ENCODE measurements at places on chromosomes 4 and X.

DNA sequence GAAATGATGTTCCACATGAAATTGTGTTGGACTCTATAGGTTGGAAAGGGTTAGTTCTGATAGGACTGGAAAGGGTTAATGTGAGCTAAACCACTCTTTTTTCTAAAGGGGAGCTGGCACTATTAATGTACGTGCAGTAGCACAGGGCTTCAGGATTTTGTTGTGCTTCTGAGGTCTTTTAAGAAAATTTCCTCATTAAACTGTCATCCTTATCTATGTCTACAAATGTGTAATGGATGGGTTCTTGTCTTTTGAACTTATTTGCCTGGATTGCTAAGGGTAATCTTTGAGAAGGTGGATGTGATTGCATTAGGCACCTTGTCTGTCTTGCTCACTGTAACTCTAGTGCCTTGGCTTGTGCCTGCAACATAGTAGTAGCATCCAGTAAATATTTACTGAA is 106.0 kb upstream of the SLC4A4 start:
- no peak for DNase-seq

DNA sequence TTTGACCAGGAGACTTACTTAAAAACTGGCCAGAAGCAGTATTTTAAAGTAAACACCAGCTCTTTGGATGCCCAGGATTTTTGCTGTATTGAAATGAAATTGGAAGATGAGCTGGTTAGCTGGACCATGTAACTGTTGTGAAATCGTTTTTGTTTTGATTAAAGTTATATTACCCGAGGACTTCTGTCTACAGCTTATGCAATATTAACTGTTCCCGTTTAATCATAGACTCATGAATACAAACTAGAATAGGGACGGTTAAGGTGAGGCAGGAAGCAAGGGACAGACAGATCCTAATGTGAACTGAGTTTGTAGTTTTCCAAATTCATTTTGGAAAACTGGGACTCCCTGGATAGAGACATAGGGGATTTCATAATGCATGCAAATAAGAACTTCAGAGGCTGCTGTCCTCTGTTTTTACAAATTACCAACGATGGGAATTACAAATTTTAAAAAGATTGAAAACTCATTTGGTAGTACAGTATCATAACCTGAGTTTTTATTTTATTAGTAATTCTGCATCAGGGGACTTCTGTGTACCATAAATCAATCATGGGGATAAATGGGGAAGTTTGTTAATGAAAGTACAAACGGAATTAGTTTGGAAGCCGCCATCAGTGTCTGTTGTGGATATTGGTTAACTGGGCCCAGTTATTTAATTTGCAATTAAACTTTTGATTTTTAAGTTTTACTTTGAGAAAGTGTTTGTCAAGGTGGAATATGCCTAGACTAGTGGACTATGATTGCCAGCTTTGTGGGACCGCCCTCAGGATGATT is 304.4 kb downstream of the AFF2 start:
- no peak for DNase-seq

- no peak for DNase-seq
Observed at GRCh38 chr4:8689741-8690140, 97.2 kb downstream of the CPZ start.

DNA sequence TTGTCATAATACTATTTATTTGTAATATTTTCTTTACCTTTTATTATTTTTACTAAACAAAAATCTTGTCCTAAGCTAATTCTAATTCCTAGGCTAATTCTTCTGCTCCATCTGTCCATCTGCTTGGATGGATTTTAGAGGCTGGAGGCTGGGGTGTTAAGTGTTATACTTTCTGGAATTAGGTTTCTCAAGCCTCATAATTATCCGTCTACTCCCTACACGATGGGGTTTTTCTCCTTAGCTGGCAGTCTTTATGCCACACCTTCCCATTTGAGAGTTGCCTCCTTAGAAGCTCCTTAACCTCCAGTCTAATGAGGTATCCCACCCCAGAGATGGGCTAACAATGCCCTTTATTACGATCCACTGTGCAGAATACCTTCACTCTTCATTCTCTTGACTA is 37.6 kb upstream of the LGI2 start:
- no peak for DNase-seq

DNA sequence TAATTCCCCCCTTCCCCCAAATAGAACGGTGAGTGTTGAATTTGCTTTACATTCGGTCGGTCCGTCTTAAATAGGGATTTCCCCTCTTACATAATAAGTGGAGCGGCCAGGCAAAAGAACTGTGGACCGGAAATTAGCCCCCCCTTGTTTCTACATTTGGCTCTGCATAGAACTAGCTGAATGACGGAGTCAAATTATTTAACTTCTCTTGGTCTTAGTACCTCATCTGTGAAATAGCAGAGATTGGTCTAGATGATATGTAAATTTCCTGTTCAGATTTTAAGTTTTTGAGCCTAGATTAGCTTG is 1.3 kb downstream of the SPATA18 start:
- DNase-seq, result no peak

- no peak for DNase-seq
Observed at GRCh38 chr4:172945611-172946010, 223.0 kb upstream of the GALNT7 start.

DNA sequence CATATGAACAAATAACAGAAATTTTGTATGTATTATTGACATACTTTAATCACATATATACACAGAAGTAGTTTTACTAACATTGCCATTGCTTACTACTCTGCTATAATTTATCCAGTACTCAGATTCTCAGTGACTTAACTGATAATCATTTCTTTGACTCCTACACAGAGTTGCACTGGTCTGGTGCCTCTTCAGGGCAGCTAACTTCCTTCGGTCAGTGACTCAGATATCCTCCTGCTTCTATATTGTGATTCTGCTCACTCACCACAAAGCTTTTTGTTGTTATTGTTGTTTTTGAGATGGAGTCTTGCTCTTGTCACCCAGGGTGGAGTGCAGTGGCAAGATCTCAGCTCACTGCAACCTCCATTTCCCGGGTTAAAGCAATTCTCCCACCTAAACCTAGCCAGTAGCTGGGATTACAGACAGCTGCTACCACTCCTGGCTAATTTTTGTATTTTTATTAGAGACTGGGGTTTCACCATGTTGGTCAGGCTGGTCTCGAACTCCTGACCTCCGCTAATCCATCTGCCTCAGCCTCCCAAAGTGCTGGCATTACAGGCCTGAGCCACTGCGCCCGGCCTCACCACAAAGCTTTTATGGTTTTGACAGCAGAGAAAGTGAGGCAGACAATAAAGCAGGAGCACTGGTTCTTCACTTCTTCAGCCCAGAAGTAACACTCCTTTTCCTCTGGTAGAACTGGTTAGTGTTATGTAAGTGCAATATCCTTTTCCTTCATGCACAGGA is 499.3 kb downstream of the EPHA5 start:
- no peak for DNase-seq

- no peak for DNase-seq
Observed at GRCh38 chrX:2483398-2484060, 17.2 kb downstream of the DHRSX start.

- no peak for DNase-seq
Observed at GRCh38 chr4:160136021-160136420, 1033.1 kb downstream of the RAPGEF2 start.

DNA sequence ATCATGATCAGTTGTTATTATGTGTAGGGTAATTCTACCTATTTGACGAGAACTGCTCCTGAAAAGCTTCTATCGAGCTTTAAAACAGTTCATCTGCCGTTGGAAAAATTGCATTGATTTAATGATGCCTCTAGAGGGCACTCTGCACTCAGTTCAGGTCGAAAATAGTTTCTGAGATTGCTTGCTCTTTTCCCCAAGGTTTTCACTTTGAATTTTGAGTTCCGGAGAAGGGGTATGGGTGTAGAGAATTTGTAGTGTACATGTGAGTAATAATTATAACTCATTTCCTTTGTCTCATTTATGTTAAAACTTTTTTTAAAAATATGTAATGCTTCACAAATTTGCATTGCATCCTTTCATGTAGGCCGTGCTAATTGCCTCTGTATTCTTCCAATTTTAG is 28.4 kb upstream of the TNIP3 start:
- peak; percentile 67 for DNase-seq

DNA sequence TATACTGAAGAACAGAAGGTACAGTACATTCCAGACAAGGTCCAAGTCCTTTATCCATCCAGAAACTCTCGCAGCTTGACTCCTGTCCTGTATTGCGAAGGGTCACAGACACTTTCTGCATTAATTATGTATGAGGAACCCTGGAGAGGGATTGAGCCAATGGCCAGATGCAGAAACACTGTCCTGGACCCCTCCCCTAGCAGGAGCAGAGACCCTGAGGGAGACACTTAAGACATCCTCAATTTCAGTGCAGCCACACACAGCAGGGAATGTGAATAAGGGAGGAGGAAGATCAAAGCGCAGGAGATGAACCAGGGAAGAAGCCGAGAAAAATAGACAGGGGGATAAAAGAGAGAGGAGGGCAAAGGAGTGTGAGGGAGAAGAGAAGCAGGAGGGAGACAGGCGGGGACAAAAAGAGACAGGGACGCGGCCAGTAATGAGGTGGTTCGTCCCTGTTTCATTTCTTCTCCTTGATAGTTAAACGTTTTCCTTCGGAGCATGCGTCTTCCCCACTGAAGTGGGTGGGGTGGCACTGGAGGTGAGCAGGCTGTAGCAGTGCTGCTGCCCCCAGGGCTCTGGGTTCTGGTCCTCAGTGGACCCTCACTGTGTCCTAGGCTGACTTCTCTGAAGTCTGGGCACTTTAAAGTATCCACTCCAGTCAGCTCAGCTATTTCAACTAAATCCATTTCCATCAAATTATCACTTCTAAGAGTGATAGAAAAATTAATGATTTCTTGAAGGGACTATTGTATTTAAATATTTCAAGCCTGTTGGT is 356.4 kb upstream of the NOCT start:
- no peak for DNase-seq

DNA sequence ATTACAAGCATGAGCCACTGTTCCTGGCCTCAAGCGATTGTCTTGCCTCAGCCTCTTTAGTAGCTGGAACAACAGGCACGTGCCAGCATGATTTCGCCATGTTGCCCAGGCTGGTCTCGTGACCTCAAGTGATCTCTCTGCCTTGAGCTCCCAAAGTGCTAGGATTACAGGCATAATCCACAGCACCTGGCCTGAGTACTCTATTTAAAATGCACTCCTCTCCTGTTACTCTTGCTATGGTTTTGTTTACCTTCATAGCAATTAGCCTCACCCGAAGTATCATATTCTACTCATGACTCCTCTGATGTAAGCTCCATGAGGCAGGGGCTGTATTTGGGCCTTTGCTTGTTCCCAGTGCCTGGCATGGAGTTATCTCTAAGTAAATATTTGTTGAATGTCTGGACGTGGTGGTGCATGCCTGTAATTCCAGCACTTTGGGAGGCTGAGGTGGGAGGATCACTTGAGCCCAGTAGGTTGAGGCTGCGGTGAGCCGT is 92.5 kb upstream of the SLC34A2 start:
- DNase-seq, result no peak

DNA sequence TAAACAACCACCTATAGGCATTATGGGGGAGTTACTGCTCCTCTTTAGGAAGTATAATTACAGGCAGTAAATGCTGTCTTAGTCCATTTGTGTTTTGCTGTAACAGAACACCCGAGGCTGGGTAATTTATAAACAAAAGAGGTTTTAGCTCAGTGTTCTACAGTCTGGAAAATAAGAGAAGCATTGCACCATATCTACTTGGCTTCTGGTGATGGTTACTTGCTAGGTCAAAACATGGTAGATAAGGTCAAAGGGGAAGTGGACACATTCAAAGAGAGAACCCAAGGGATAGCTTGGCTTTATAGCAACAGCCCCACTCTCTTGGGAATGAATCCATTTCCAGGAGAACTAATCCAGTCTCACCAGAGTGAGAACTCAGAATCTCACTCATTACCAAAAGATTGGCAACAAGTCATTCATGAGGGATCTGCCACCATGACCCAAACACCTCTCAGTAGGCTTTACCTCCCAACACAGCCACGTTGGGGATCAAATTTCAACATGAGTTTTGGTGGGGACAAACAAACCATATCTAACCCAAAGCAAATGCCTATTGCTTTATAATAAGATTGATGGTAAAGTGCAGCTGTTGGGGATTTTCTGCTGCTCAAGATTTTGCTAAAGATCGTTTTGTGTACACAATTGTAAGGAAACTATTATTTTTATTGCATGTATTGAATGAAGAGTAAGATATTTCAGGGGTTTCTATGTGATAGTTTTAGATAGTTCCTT is 32.6 kb downstream of the STAG2 start:
- no peak for DNase-seq

- no peak for DNase-seq
Observed at GRCh38 chr4:43607827-43608461, 715.4 kb downstream of the GRXCR1 start.

- no peak for DNase-seq
Observed at GRCh38 chrX:136766785-136767103, 14.0 kb downstream of the ARHGEF6 start.

GRCh38 chrX:107571296-107571998 is 56.9 kb upstream of the PRPS1 start:
- DNase-seq, result no peak

DNA sequence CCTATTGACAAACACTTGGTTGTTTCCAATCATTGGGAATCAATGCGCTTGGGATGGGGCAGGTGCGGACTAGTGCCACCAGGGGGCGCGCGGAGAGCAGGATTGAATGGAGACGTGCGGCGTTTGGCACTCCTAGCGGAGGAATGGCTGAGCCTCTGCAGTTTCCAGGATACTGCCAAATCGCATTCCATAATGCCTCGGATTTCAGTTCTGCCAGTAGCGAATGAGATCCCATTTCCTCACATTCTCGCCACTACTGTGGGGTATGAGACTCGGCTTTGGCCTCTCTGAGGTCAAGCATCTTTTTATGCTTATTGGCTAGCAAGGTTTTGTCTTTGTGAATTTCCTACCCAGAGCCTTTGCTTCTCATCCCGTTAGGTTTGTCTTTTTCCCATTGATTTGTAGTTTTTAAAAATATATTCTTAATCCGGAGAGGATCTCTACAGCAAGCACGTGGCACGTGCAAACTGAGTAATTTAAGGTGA is 28.7 kb downstream of the CLDN34 start:
- DNase-seq, result peak; percentile 73

DNA sequence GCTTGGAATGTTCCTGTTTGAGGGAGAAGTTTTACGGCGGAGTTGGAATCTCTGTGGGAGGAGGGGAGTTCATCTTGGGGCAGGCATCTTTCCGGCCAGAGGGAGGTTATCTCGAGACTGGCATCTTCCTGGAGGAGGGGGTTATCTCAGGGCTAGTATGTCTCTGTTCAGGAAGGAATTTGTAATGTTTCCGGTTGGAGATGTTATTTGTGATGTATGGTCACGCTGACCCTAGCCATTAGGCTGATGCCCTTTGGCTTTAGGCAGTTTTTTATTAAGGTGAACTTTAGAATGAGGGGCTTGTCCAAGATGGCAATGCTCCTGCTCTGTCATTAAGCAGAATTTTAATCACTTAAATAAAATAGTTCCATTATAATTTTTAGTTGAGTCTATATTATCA is 449.7 kb downstream of the PCDH10 start:
- DNase-seq, result no peak

DNA sequence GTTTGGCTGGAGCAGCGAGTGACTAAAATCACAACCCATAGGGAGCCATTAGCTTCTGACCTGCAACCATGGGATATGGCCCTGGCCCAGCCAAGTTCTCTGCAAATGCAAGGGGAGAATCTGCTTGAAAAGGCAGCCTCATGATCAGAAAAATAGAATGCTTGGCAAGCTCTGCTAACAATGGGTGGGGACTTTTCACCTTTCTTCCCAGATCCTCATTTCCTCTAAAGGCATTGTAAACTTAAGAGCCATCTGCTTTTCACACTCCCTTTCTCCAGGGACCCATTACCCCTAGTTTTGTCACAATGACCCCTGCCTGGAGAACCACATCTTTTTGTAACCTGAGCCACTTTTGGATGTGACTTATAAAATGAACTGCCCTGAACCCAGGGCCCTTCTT is 104.3 kb downstream of the PARM1 start:
- no peak for DNase-seq
